PC-9 (cell line): ENCODE measurements at places on chromosomes 1 and 21. TPM values are rescaled to one million over a fixed set of nuclear protein-coding genes. Genes with fewer than 3 reads are reported as not detected.
A peak's percentile ranks its signal among the peaks of the same experiment; 100 is the strongest.

GRCh38 chr1:59039551-59039950 lies 255.7 kb upstream of the JUN start:
- no peak overlapping the region for H3K4me3 ChIP-seq
- H3K27me3 ChIP-seq, result no peaks in the 10 kb centered on the region
- H3K4me1 ChIP-seq, result peaks cover 14% of the 10 kb centered on the region

DNA sequence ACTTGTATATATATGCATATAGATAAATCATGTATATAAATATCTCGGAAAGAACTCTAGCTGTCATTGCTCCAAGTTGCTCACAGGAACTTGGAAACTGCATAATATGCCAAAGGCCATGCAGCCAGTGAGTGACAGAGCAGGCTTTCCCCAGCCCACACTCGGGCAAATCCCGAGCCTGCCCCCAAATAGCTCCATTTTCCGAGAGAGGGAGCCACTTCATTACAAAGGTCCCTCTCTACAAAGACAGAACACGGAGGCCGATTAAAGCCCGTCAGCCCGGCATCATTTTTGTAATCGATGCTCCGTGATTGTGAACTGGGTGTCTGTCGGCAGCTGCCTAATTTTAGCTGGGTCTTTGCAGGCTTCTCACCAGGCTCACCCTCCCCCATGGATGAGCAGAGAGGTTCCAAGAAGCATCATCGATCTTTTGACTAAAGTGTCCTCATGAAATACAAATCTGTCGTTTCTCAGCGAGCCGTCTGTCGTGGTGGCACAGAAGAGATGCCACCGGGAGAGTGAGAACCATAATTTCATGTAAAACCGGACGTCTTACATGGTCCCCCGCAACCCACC lies 663.9 kb downstream of the PTPRU start:
- peaks cover 11% of the 10 kb centered on the region for H3K27me3 ChIP-seq
- DNase-seq, result no peak
- no peaks in the 10 kb centered on the region for H3K4me1 ChIP-seq
- no peak overlapping the region for H3K4me3 ChIP-seq

DNA sequence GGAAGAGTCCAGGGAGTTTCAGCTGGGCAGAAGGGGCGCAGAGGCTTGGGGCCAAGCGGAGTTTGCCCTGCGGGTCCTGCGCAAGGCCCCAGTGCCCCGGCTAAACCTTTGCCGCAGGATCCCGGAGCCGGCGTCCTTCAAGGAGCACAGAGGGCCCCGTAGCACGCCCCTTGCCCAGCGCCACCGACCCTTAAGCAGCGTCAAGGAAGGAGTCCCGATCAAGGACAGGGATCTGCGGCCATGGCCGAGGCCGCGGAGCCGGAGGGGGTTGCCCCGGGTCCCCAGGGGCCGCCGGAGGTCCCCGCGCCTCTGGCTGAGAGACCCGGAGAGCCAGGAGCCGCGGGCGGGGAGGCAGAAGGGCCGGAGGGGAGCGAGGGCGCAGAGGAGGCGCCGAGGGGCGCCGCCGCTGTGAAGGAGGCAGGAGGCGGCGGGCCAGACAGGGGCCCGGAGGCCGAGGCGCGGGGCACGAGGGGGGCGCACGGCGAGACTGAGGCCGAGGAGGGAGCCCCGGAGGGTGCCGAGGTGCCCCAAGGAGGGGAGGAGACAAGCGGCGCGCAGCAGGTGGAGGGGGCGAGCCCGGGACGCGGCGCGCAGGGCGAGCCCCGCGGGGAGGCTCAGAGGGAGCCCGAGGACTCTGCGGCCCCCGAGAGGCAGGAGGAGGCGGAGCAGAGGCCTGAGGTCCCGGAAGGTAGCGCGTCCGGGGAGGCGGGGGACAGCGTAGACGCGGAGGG lies 520 bp downstream of the CLIC6 start:
- H3K27me3 ChIP-seq, result peaks cover 22% of the 10 kb centered on the region
- H3K4me3 ChIP-seq, result no peak overlapping the region
- no peak overlapping the region for H3K27ac ChIP-seq
- H3K36me3 ChIP-seq, result no peaks in the 10 kb centered on the region

DNA sequence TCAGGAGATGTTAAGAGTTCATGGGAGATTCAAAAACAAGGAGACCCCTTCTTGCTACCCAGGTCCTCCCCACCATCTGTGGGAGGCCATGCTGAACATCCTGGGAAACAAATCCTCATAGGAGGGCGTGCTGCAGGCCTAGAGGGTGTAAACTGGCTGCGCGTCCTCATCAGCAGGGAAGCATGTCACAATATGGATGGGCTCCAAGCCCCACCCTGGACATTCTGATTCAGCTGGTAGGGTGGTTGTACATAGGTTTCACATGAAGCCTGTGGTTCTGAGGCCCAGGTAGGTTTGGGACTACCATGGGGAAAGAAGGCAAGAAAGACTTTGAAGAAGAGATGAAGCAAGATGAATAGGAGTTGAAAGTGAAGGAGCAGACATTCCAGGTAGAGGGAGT lies 44.6 kb upstream of the IFNLR1 start:
- H3K4me1 ChIP-seq, result peaks cover 11% of the 10 kb centered on the region
- H3K36me3 ChIP-seq, result no peaks in the 10 kb centered on the region
- H3K27ac ChIP-seq, result no peak overlapping the region
- no peak for DNase-seq

DNA sequence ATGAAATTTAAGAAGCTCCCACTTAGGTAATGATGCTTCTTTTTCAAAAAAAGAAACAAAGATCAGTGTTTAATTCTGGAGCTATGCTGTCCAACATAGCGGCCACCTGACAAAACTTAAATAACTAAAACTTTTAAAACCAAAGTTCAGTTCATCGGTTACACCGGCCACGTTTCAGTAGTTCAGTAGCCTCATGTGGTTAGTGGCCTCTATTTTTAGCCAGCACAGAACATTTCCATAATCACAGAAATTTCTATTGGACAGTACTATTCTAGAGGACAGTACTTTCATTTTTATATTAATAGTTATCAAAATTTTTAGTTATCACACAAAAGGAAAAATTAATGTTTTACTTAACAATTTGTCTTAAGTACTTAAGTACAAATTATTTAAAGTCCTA lies 141.0 kb downstream of the USP25 start:
- no peak overlapping the region for H3K27ac ChIP-seq
- peaks cover 15% of the 10 kb centered on the region; the same call in 1 of the 2 replicates for H3K36me3 ChIP-seq
- H3K4me3 ChIP-seq, result no peak overlapping the region
- H3K27me3 ChIP-seq, result no peaks in the 10 kb centered on the region
- H3K4me1 ChIP-seq, result peaks cover 8% of the 10 kb centered on the region
- no peak for DNase-seq

DNA sequence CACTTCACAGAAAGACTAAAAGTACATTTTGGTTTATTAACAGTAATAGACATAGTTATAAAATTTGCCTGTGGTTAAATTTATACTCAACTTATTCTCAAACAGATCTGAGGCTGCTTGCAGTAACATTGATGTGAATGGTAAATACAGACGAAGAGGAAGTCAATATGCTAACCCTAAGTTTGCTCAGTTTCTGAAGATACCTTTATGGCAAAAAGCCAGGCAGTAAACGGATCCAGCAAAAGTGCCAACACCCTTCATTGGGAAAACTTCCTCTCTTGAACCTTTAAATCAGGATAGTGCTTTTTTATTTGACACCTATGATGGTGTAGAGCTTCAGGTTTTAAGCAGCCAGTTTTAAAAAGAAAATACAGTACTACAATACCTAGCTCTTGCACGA lies 16.6 kb upstream of the CCDC181 start:
- H3K27ac ChIP-seq, result no peak overlapping the region
- DNase-seq, result no peak
- H3K36me3 ChIP-seq, result no peaks in the 10 kb centered on the region
- H3K4me1 ChIP-seq, result no peaks in the 10 kb centered on the region
- H3K27me3 ChIP-seq, result no peaks in the 10 kb centered on the region

GRCh38 chr1:53155534-53155933 lies 13.1 kb upstream of the SLC1A7 start:
- H3K36me3 ChIP-seq, result no peaks in the 10 kb centered on the region
- H3K27ac ChIP-seq, result no peak overlapping the region
- no peaks in the 10 kb centered on the region for H3K4me1 ChIP-seq
- H3K4me3 ChIP-seq, result no peak overlapping the region

GRCh38 chr21:43808367-43808766 lies 19.0 kb downstream of the RRP1 start:
- H3K36me3 ChIP-seq, result no peaks in the 10 kb centered on the region
- no peak for DNase-seq
- no peaks in the 10 kb centered on the region for H3K4me1 ChIP-seq
- no peak overlapping the region for H3K4me3 ChIP-seq
- no peaks in the 10 kb centered on the region for H3K27me3 ChIP-seq
- no peak overlapping the region for H3K27ac ChIP-seq

GRCh38 chr1:180793451-180793850 lies 119.2 kb upstream of the KIAA1614 start:
- H3K27me3 ChIP-seq, result no peaks in the 10 kb centered on the region
- H3K36me3 ChIP-seq, result no peaks in the 10 kb centered on the region
- no peaks in the 10 kb centered on the region for H3K4me1 ChIP-seq
- no peak overlapping the region for H3K4me3 ChIP-seq
- H3K27ac ChIP-seq, result no peak overlapping the region

- no peaks in the 10 kb centered on the region for H3K27me3 ChIP-seq
- H3K27ac ChIP-seq, result no peak overlapping the region
- DNase-seq, result no peak
- H3K4me3 ChIP-seq, result no peak overlapping the region
Measured at GRCh38 chr21:29675451-29675850, 264.3 kb downstream of the GRIK1 start.

DNA sequence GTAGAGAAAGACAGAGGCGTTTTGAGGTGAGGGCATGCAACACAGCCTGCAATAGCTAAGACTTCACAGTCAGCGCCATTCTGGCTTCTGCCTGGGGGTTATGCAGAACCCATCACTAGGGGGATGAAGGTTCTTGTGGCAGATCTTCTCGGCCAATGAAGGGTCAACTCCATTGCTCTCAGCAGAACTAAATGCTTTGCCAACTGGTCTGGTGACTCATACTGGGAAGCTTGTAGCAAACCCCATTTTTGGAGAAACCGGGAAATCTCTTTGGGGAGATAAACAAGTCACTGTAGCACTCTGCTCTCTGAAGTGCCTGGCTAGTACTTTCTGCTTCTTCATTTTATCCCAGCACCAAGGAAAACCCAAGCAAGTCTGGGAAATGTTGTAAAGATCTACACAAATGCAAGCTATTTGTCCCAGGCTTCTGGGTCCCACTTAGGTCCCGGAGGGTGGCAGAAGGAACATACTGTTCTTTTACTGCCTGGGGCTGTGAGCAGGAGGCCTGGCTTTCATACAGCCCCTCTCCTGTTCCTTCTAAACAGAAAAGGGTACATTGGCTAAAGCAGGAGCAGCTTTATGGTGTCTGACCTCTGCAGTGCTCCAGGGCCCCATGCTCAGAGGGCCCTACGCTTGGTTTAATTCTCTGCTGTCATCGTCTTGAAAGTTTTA lies 28.8 kb downstream of the SHISA4 start:
- peak; percentile 35 for DNase-seq
- H3K27ac ChIP-seq, result peak overlapping the region; percentile 57
- no peaks in the 10 kb centered on the region for H3K27me3 ChIP-seq
- H3K4me1 ChIP-seq, result peaks cover 45% of the 10 kb centered on the region
- no peaks in the 10 kb centered on the region for H3K36me3 ChIP-seq
- H3K4me3 ChIP-seq, result no peak overlapping the region

SRGAP2 gene
- total RNA-seq, result 130 and 135 TPM in 2 replicates

SYT11 gene
- 0.08 and 0.09 TPM in 2 replicates for total RNA-seq

GNAT2 gene
- total RNA-seq, result 0.52 and 0.63 TPM in 2 replicates

BEST4 gene
- 0.70 and 1.3 TPM in 2 replicates for total RNA-seq

TRIM45 gene
- 10.0 and 10.2 TPM in 2 replicates for total RNA-seq
